ENCODE measurements at places on chromosomes 4 and X. TPM values are rescaled to one million over a fixed set of nuclear protein-coding genes. Genes with fewer than 3 reads are reported as not detected.

GRCh38 chrX:45889471-45889870 lies 655.8 kb downstream of the ZNF674 start:
- no peak overlapping the region for H3K27ac ChIP-seq
- no peaks in the 10 kb centered on the region for H3K4me1 ChIP-seq
- DNase-seq, result no peak
- no peaks in the 10 kb centered on the region for H3K27me3 ChIP-seq
- no peak overlapping the region for H3K4me3 ChIP-seq
- no peaks in the 10 kb centered on the region for H3K36me3 ChIP-seq

DNA sequence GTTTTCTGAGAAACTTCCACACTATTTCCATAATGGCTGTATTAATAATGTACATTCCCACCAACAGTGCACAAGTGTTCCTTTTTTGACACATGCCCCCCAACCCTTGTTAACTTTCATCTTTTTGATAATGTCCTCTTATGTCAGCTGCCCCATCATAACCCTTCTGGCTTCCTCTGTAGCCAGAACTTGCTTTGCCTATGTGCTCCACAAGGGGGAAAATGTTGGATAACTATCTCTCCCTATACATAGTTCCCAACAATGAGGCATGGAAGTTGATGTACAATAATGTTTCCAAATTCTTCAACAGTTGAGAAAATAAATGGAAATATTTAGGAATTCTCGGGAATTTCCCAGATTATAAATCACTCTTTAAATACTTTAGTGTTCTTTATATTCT lies 142.9 kb downstream of the ASB9 start:
- no peaks in the 10 kb centered on the region for H3K27me3 ChIP-seq
- no peak for DNase-seq
- no peaks in the 10 kb centered on the region for H3K36me3 ChIP-seq
- no peaks in the 10 kb centered on the region for H3K4me1 ChIP-seq
- H3K4me3 ChIP-seq, result no peak overlapping the region

The TCP11X2 gene
- total RNA-seq, result 0.32 TPM

DNA sequence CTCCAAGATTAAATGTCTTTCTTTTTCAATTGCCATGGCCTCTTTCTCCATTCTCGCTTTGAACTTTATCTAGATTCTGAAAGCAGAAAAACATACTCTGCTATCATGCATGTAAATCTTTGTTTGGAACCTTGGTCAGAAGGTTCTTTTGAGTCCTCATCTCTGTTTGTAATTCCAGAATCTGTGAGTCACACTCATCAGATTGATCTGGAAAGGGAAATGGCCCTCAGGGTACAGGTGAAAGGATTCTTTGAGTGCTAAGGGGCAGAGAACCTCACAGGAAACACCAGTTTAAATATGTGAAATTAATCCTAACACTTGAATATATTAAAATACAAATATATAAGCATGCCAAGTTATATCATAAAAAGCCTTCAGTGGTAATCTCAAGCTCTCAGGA lies 211.0 kb upstream of the ADGRL3 start:
- DNase-seq, result no peak
- H3K4me1 ChIP-seq, result no peaks in the 10 kb centered on the region
- no peak overlapping the region for H3K4me3 ChIP-seq
- no peak overlapping the region for H3K27ac ChIP-seq
- H3K36me3 ChIP-seq, result no peaks in the 10 kb centered on the region

DNA sequence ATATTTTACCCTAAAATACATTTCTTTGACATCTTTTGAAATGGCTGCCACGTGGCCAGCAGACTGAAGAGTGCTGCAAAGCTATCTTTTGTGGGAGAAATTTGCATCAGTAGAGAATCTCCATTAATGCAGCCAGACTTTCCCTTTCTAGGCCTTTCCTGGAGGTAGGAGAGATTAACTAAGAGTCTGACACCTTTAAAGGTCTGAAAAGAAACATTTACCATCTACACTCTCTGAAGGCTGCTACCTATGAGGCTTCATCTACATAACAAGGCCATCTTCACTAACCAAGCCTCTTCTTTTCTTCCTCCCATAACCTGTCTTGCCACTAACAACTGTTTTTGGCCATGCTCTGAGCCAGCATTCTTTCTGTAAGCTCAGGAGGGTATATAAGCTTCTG lies 17.8 kb upstream of the SPRY1 start:
- H3K27me3 ChIP-seq, result no peaks in the 10 kb centered on the region
- H3K4me1 ChIP-seq, result peaks cover 24% of the 10 kb centered on the region
- no peak for DNase-seq
- H3K4me3 ChIP-seq, result no peak overlapping the region
- no peaks in the 10 kb centered on the region for H3K36me3 ChIP-seq

DNA sequence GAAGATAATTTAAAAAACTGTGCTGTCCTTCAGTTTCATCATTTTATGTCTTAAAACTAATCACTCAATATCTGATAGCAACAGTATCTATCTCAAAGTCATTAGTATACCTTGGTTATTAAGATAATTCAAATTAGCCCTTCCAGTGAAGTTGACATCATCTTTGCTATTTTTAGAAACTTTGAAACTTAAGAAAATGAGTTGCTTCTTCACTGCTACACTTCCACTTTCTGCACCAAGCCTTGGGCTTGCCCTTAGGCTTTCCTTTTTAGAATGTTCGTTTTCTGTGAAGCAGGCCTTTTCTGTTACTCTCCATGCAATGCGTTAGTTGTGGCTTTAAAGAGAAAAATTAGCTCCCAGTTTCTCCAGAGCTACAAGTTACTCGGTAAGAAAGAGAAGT lies 4.4 kb upstream of the VAMP7 start:
- no peak overlapping the region for H3K27ac ChIP-seq
- DNase-seq, result no peak
- no peaks in the 10 kb centered on the region for H3K4me1 ChIP-seq
- H3K36me3 ChIP-seq, result no peaks in the 10 kb centered on the region
- H3K27me3 ChIP-seq, result no peaks in the 10 kb centered on the region
- no peak overlapping the region for H3K4me3 ChIP-seq

The PLK4 gene
- total RNA-seq, result 35.2 TPM

The CPLX1 gene
- 0.67 TPM for total RNA-seq

DNA sequence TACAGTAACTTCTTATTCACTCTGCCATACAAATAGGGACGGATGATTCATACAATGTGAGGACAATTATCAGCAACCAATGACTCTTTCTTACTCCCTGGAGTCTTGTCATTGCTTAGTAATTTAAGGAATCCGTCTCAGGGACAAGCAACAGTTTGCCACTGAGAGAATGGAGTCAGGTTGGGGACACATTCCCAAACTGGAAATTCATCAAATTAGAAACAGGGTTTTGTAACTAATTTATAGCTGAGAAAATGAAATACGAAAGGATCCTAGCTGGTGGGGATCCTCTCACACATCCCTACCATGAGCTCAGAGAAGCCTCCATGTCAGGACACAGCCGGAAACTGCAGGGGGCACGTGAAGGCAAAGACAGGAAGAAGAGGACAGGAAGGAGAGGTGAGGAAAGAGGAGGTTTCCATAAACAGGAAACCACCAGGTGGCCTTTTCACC lies 50.4 kb upstream of the KDR start:
- no peak overlapping the region for H3K27ac ChIP-seq
- no peak overlapping the region for H3K4me3 ChIP-seq
- no peaks in the 10 kb centered on the region for H3K36me3 ChIP-seq
- no peaks in the 10 kb centered on the region for H3K27me3 ChIP-seq
- peaks cover under 1% of the 10 kb centered on the region for H3K4me1 ChIP-seq
- no peak for DNase-seq

DNA sequence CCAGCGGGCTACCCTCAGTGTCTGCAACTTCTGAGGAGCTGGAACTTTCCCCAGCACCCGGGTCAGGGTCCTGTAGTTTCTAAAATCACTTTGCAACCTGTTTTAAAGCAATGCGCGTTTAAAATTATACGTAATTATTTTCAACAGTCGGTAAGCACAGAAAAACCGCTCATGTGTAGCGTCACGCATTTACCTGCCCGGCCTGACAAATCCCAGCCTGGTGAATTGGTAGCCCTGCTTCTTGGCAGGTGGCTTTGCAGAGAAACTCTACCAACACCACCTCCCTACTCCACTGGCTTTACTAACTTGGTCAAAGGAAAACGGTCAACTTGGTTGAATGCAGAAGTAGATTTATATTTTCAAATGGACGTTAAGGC lies 640 bp downstream of the BANK1 start:
- no peaks in the 10 kb centered on the region for H3K36me3 ChIP-seq
- no peaks in the 10 kb centered on the region for H3K27me3 ChIP-seq
- no peak overlapping the region for H3K27ac ChIP-seq
- 0 out of 2 replicates have a peak, but pooled peaks cover 4% of the 10 kb centered on the region for H3K4me1 ChIP-seq
- DNase-seq, result no peak

The PPP1R2C gene
- not detected for total RNA-seq

The RTL5 gene
- 1.9 TPM for total RNA-seq

The CLDN34 gene
- total RNA-seq, result not detected

DNA sequence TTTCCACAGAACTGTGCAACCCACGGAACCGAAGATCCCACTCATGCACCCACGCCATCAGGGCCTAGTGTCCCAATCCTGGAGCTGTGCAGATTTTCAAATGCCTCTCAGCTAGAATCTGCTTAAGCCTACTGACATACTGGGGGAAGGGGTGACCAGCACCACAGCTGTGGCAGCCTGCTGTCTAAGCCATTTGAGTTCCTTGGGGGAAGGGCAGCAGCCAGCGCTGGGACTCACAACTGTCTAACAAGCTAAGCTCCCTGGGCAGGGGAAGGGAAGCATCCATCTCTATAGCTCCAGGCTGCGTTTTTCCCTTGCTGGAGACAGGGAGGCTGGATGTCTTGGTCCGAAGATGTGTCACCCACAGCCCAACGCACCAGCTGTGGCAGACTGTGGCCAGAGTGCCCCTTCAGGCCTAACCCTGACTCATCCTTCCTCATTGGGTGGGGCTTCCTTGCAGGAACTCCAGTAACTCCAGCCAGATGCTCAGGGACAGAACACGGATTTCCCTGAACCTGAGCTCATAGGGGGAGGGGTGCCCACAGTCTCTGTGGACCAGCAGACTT lies 194.8 kb downstream of the CHRDL1 start:
- no peak overlapping the region for H3K27ac ChIP-seq
- no peaks in the 10 kb centered on the region for H3K36me3 ChIP-seq
- no peak for DNase-seq
- H3K27me3 ChIP-seq, result no peaks in the 10 kb centered on the region

GRCh38 chr4:133997436-133997835 lies 204.2 kb downstream of the PABPC4L start:
- H3K27ac ChIP-seq, result no peak overlapping the region
- H3K4me1 ChIP-seq, result no peaks in the 10 kb centered on the region
- no peaks in the 10 kb centered on the region for H3K36me3 ChIP-seq
- no peaks in the 10 kb centered on the region for H3K27me3 ChIP-seq
- H3K4me3 ChIP-seq, result no peak overlapping the region

- no peaks in the 10 kb centered on the region for H3K36me3 ChIP-seq
- no peak for DNase-seq
- no peak overlapping the region for H3K4me3 ChIP-seq
- no peaks in the 10 kb centered on the region for H3K4me1 ChIP-seq
- H3K27ac ChIP-seq, result no peak overlapping the region
- H3K27me3 ChIP-seq, result no peaks in the 10 kb centered on the region
Measured at GRCh38 chrX:81586096-81586495, 384.2 kb downstream of the SH3BGRL start.

GRCh38 chr4:29762151-29762550 lies 958.0 kb upstream of the PCDH7 start:
- no peaks in the 10 kb centered on the region for H3K4me1 ChIP-seq
- no peaks in the 10 kb centered on the region for H3K36me3 ChIP-seq
- no peak for DNase-seq
- H3K4me3 ChIP-seq, result no peak overlapping the region

GRCh38 chr4:101277671-101278070 lies 69.7 kb downstream of the PPP3CA start:
- no peaks in the 10 kb centered on the region for H3K36me3 ChIP-seq
- H3K27ac ChIP-seq, result no peak overlapping the region
- DNase-seq, result no peak
- peaks cover 11% of the 10 kb centered on the region for H3K4me1 ChIP-seq

- no peaks in the 10 kb centered on the region for H3K27me3 ChIP-seq
- no peaks in the 10 kb centered on the region for H3K4me1 ChIP-seq
- no peak overlapping the region for H3K27ac ChIP-seq
- no peak overlapping the region for H3K4me3 ChIP-seq
- DNase-seq, result no peak
Measured at GRCh38 chrX:28398342-28398741, 188.9 kb upstream of the IL1RAPL1 start.

DNA sequence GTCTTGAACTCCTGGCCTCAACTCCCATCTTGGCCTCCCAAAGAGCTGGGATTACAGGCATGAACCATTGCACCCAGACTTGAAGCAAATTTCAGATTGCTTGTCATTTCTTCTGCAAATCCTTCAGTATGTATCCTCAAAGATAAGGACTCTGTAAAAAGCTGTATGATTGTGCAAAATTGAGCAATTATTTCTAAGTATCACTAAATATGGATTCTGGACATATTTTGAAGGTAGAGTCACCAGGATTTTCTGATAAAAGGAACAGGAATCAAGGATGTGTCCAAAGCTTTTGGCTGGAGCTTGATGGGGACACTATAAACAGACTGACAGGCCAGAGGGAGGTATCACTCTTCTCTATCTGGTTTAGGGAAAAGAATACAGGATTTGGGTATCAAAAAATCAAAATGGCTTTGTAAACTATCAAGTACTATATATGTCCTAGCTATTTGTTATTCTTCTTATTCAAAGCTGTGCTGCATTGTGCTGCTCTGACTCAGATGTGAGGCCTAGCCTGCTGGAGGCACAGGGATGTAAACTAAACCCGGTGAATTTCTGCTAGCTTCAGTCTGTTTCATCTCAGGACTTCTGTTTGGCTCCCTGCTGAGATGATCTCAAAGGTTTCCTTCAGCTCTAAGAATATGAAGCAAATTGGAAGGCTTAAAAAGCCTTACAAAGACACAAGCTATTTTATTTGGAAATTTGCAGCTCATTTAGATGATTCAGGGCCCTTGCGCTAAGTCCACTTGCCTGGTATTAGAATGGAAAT lies 8.3 kb downstream of the RPS4X start:
- no peak overlapping the region for H3K4me3 ChIP-seq
- no peak for DNase-seq
- no peaks in the 10 kb centered on the region for H3K27me3 ChIP-seq
- no peak overlapping the region for H3K27ac ChIP-seq

The UCHL1 gene
- total RNA-seq, result 780 TPM

GRCh38 chrX:20653070-20653469 lies 386.4 kb upstream of the RPS6KA3 start:
- no peaks in the 10 kb centered on the region for H3K4me1 ChIP-seq
- no peak overlapping the region for H3K4me3 ChIP-seq
- H3K27ac ChIP-seq, result no peak overlapping the region
- DNase-seq, result no peak
- H3K36me3 ChIP-seq, result no peaks in the 10 kb centered on the region

Data from H1 (cell line).